D341Med (cell line): ENCODE measurements at places on chromosomes 7 and 10.

GRCh38 chr10:42690449-42691360 lies 52.3 kb upstream of the ZNF33B start:
- DNase-seq: peak; percentile 15

DNA sequence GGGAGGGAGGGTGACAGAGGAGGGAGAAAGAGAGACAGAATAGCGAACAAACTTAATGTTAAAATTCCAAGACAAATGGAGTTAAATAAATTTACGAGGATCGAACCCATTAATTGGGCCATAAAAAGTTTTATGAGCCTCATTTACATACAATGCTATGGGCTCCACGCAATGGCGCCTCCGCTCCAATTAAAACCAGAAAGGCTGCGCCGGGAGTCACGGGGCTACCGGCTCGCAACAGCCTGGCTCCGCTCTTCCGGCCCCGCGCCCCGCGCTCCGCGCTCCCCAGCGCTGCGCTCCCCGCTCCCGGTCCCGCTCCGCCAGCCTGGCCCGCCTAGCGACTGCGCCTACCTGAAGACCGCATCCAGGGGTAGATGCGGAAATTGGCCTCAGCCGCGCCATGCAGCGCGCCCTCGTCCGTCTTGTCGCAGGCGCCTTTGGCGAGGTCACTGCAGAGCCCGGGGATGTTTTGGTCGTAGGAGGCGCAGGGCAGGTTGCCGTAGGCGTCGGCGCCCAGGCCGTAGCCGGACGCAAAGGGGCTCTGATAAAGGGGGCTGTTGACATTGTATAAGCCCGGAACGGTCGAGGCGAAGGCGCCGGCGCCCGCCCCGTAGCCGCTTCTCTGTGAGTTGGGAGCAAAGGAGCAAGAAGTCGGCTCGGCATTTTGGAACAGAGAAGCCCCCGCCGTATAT lies 513 bp downstream of the HOXA7 start:
- no peak for DNase-seq

DNA sequence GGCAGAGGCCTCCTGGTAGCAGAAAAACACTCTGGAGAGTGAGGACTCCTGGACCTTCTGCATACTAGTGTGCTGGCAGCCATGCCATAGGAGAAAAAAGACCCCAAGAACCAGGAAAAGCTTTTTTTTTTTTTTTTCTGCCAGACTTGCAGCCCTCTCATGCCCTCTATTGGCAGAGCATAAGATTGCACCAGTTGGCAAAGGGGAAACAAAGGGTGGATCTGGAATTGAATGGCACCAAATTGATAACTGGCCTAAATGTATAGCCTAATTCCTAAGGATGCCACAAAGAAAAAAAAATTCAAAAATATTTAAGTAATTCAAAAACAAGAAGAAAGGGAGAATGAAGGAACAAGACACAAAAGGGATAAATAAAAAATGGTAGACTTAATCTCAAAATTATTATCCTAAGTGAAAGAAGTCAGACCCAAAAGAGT lies 112.5 kb upstream of the GHITM start:
- peak; percentile 46 for DNase-seq

GRCh38 chr10:86647773-86648703 lies 6.3 kb upstream of the OPN4 start:
- DNase-seq: no peak

GRCh38 chr10:71273506-71273905 lies 45.6 kb upstream of the SLC29A3 start:
- DNase-seq: no peak

GRCh38 chr10:13331646-13332045 lies 16.4 kb downstream of the SEPHS1 start:
- DNase-seq: no peak

- no peak for DNase-seq
These were observed 341.6 kb upstream of the AUTS2 start for GRCh38 chr7:69256634-69257081.

- no peak for DNase-seq
These were observed 1.2 kb upstream of the PON3 start for GRCh38 chr7:95397381-95397780.

DNA sequence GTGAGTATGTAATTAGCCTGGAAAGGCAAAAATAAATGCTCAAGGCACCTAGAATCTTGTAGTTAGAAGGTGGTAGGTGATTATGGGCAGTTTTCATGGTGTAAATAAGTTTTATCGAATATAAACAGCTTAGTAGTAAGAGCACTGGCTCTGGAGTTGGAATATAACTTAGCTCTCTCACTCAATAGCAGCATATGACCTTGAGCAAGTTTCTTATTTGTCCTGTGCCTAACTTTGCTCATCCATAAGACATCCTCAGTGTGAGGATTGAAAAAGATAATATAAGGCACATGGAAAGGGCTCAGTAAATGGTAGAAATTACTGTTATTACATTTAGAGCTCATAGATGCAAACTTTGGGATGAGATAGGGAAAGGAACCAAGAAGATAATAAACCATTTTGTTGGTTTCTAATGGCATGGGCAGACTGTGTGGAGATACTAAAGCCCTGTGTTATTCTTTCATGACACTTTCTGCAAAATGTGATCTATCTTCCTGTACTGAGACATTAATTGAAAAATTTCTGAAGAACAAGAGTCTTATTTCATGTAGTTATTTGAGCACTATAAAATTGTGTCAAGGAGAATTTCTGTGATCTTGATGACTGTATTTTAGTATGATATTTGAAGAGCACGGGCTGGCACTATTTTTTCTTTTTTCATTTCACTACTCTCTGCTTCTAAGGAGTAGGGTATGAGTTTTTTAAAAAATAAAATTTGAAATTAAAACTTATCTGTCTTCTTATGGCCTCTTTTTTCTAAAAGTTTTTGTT lies 3.1 kb downstream of the SLK start:
- DNase-seq: no peak

DNA sequence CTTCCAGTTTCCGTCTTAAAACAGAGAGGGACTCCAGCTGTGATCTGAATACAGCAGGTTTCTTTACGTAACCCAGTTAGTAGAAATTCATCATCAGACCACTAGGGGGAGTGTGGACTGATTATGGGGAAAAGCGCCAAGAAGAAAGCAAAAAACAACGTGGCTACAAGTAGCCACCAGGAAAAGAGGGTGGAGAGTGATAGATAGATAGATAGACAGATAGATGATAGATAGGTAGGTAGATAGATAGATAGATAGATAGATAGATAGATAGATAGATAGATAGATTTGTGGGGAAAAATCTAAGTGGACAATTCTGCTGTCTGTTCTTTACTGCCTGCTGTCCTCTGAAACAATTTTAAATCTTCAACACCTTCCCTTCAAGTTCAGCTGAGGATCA lies 12.7 kb upstream of the AKR1B10 start:
- DNase-seq: peak; percentile 58

GRCh38 chr10:71989661-71990454 lies 25.7 kb downstream of the CHST3 start:
- no peak for DNase-seq

- DNase-seq: no peak
These were observed 9.7 kb downstream of the NPTX2 start for GRCh38 chr7:98626460-98627412.

GRCh38 chr7:17402628-17403278 lies 104.3 kb downstream of the AHR start:
- DNase-seq: no peak

GRCh38 chr10:16063350-16063749 lies 203.0 kb upstream of the MINDY3 start:
- no peak for DNase-seq
